Activated T-cell treated with anti-CD3 and anti-CD28 coated beads for 24 hours (primary cell): ENCODE measurements at places on chromosomes 6 and 20.

DNA sequence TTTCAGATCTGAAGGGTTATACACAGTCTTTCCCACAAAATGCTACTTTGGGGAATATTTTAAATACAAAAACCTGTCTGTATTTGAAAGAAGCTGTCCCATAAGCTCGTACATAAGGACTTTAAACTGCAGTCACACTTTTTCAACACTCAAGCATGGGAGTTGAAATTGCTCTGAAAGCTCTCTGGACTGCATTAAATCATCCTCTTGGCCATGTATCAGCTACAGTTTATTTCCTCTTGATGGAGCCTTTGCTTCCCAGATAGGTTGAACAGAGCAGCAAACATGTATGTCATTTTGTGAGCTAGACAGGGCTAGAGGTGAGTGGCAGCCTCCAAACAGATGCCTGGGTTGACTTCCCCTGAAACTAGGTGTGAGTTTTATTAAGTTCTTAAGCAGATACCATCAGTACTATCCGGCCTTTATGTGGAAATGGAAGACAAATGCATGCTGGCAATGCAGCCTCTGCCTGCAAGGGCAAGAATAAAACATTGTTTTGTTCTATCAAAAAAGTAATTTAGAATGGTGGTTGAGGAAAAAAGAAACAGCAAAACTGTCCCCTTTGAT lies 105.9 kb upstream of the ENPP5 start:
- no peak for DNase-seq

GRCh38 chr20:32396646-32397160 lies 38.6 kb downstream of the ASXL1 start:
- DNase-seq, result no peak

GRCh38 chr6:29424575-29424974 lies 9.8 kb downstream of the OR12D1 start:
- no peak for DNase-seq

DNA sequence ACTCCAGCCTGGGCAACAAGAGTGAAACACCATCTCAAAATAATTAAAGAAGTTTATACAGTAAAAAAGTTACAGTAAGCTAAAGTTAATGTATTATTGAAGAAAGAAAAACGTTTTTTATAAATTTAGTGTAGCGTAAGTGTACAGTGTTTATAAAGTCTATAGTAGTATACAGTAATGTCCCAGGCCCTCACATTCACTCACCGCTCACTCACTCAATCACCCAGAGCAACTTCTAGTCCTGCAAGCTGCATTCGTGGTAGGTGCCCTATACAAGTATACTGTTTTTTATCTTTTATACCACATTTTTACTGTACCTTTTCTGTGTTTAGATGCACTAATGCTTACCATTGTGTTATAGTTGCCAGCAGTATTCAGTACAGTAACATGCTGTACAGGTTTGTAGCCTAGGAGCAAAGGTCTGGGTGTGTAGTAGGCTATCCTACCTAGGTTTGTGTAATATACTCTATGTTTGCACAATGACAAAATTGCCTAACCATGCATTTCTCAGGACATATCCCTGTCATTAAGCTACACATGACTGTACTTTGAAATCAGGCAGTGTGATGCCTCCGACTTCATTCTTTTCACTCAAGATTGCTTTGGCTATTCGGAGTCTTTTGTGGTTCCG lies 16.7 kb downstream of the MGME1 start:
- no peak for DNase-seq

GRCh38 chr6:90463359-90463758 lies 123.5 kb downstream of the MAP3K7 start:
- no peak for DNase-seq

DNA sequence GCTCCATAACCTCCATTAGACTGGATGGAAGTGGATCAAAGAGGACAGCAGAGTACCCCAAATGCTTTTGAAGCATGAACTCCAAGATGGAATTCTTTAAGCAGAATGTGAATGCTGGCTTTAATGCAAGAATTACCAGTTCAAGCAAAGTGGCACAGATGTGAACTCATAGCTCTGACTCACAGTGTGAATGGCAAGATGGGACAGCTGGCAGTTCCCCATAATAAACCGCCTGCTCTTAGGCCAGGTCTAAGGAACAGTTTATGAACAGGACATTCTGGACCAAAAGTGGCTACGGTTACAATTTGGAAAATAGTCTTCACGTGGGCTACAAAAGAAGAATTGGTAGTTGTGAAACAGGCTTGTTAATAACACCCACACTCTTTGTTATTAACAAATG lies 76.5 kb downstream of the SPTLC3 start:
- no peak for DNase-seq

DNA sequence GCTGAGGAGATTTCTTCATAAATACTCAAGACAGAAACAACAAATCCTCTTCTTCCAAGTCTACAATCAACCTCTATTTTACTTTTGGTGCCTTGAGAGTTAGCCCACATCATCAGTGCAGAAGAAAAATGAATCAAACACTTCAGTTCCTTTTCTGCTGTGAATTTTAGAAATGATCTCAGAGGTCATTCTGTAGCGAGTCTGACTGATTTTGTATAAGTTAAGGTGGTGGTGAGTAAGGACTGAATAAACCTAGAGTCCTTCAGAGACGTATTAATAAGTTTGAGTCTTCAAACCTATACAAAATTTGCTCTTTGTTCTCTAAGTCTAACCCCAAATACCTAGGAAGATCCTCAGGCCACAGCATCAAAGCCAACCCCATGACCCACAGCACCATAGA lies 33.1 kb upstream of the NT5E start:
- DNase-seq, result no peak

- no peak for DNase-seq
Observed at GRCh38 chr6:144710207-144710606, 425.1 kb downstream of the UTRN start.

DNA sequence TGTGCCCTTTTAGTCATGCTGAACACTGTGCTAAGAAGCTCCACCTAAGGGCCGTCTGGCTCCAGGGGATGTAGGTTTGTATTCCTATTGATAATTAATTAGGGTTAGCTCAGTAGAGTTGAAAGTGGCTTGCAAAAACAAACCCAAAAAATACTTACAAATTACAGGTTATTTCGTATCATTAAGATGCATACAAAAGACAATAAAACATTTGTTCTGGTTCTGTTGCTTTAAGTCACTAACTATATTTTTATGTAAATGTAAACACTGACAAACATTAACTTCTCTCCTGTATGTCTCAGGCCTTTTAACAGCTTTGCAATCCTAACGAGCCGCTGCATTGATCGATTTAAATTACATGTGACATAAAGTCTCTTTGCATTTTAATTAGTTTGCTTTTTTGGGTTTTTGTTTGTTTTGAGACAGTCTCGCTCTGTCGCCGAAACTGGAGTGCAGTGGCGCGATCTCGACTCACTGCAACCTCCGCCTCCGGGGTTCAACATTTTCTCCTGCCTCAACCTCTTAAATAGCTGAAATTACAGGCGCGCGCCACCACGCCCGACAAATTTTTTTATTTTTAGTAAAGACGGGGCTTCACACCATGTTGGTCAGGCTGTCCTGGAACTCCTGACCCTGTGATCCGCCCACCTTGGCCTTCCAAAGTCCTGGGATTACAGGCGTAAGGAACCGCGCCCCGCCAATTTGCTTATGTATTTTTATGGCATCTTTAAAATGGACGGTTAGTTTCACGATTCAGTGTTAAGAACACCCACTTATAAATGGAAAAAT lies 110.9 kb downstream of the HFE start:
- DNase-seq, result no peak

- no peak for DNase-seq
Observed at GRCh38 chr20:19466206-19466928, 253.9 kb downstream of the SLC24A3 start.

DNA sequence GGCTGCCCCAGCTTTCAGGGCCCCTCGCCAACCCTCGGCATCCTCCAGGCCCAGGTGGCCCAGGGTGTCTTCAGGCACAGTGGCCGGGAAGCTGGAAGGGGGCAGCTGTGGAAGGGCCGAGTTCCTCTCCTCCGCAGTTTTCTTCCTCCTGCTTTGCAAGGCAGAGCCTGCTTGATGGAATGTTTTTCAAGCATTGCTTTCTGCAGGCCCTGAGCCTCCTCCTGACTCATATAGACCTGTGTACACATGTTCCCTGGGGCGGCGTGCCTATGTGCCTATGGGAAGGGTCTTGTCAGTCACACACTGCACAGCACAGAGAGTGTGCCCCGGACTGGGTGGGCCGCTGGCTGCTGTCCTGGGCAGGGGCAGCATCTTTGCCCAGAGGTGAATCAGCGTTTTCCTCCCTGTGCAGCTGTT lies 107.5 kb downstream of the ERMARD start:
- DNase-seq, result no peak

DNA sequence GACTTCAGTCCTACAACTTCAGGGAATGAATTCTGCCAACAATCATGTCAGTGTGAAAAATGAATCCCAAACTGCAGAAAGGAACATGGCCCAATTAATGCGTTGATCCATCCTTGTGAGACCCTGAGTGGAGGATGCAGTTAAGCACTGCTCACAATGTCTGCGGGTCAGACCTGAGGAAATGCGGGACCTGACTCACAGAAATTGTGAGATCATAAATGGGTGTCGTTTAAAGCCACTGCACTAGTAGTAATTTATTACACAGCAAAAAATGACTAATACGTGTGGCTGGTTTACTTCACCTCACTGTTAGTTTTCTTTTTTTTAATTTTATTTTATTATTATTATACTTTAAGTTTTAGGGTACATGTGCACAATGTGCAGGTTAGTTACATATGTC lies 505.0 kb downstream of the PRKN start:
- no peak for DNase-seq

DNA sequence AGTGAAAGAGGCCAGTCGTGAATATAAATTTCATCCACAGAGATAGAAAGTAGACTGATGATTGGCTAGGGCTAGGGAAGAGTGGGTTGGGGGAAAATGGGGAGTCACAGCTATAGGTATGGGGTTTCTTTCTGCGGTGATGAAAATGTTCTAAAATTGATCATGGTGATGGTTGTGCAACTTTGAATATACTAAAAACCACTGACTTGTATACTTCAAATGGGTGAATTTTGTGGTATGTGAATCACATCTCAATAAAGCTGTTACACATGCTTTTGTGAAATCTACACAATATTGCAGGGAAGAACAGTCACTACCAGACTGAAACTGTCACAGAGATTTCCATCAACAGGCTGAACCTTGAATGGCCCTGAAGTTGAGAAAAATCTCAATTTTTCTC lies 61.5 kb downstream of the LYRM4 start:
- DNase-seq, result no peak
